NCI-H1092 treated with DMSO at 0.1 percent for 48 hours (cell line): ENCODE measurements at places on chromosomes 5 and 9.
A peak's percentile ranks its signal among the peaks of the same experiment; 100 is the strongest.

- peak; percentile 44 for DNase-seq
Measured at GRCh38 chr5:141001844-141002604, 35.7 kb downstream of the PCDHAC2 start.

GRCh38 chr9:94178927-94179326, 80.2 kb upstream of the ZNF169 start:
- no peak for DNase-seq

DNA sequence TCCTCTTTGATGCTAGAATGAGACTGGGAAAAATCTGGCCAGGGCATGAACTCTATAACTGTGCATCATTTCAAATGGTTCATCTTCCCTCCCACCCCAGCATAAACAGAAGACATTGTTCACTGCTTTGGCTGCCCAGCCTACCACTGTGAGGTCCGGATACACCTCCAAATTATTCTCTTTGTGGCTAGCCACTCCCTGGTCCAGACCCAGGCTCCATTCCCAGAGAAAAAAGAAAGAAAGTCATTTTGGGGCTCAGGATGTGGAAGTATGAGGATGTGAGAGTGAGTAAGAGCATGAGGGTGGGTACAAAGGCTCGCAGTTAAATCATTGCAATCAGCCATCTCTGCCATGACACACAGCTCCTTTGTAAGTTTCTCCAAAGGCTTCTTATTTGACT, 559.2 kb downstream of the PSAT1 start:
- no peak for DNase-seq

DNA sequence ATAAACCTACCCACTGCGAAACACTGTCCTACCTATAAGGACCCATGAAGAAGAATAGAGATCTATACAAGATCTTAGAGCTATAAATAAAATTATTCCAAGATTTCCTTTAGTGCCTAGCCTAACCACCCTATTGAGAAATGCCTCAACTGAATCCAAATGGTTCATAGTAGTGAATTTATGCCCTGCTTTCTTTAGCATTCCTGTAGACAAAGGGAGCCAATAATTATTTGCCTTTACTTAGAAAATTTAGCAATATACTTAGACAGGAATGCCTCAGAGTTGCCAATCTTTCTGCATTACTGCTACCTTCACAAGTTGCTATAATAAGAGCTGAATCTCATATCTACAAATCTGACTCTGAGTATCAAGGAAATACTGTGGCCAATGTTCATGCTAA, 62.6 kb downstream of the PUM3 start:
- no peak for DNase-seq

DNA sequence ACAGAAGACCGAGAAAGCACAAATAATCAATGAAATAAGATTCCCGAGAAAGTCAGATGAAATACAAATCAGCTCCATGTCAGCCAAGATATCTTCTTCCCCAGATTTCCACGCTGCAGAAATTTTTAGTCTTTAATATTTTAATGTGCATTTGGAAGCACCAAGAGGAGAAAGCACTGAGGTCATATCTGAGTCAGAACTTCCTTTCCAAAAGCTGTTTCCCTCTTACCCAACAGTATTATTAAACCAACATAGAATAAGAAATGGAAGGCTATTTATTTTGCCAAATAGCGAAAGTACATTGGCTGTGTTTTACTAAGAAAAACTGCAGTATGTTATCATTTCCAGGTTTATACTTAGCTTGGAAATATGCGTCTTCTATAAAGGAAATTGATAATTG, 772.1 kb upstream of the CDH9 start:
- no peak for DNase-seq

DNA sequence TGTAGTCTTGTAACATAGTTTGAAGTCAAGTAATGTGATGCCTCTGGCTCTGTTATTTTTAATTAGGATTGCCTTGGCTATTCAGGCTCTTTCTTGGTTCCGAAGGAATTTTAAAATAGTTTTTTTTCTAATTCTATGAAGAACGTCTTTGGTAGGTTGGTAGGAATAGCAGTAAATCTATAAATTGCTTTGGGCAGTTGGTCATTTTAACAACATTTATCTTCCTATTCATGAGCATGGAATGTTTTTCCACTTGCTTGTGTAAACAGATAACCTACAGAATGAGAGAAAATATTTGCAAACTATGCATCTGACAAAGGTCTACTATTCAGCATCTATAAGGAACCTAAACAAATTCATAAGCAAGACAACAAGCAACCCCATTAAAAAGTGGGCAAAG, 173.2 kb upstream of the TRPC7 start:
- no peak for DNase-seq

GRCh38 chr9:98074115-98074990, 17.8 kb downstream of the NANS start:
- peak; percentile 23 for DNase-seq

DNA sequence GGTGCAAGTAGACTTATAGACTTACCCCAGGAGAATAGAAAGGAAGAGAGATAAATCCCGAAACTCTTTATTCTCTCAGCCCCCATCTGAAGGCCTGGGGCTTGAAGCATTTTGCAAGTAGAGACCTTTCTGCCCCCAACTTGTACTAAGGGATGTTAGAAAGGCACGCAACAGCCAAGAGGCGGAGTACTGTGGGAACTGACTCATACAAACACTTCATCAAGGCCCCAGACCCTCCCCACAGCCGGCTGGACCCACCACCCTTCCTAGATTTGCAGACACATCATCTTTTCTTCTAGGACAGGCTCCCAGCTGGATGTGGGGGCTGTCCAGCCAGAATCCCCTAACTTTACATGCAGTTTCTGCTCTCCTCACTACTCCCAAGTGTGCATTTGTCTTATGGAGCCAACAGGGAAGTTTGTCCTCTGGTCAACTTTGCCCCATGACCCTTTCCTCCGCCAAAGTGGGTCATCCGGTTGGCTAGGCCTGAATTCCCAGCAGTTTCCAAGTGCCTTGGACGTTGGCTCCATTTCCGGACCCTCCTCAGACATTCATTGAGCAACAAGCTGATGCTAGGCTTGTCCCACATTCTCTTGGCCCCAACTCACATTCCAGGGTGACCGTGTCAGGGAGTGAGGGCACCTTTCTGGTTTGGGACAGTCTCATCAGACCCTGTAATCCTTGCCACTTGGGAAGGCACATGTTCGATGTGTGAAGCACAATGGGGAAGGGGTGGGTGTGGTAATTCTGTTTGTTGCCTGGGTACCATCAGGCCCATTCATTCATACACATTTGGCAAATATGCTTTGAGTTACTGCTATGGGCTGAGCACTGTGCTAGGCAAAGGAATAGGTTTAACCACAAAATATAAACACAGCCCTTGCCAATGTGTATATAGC, 64.6 kb downstream of the ABLIM3 start:
- DNase-seq = no peak

DNA sequence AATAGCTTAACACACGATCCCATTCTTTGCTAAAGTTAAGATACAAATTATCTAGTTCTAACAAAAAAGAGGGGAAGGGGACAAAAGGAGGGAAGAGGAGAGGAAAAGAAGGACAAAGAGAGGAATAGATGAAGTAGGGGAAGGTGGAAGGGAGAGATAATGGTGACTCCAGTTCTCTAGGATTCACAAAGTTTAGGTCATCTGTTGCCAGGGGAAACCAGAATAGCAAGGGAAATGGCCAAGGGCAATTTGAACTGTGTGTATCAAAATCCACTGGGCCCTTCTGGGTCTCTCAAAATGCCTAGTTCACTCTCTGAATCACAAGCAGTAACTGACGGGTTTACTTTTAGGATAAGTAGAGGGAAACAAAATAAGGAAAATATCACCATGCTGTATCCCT, 7.6 kb downstream of the SLC24A2 start:
- DNase-seq = no peak

GRCh38 chr5:126961702-126962101, 68.7 kb downstream of the MARCHF3 start:
- no peak for DNase-seq

DNA sequence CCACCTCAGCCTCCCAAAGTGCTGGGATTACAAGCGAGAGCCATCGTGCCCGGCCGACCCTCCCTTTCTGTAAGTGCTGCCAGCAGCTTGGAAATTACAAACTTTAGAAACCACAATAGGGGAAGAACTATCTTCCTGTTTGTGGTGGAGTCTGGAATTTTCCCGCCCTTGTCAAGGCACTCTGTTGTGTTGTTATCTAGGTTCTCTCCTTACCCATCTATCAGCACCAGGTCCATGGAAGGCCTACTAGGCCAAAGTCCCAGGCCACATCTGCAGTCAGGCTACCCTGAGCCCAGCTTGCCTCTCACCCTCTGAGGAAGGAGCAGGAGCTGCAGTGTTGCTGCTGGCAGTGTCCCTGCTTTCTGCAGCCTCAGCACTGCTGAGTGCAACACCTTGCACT, 214.9 kb downstream of the MCTP1 start:
- DNase-seq = no peak

DNA sequence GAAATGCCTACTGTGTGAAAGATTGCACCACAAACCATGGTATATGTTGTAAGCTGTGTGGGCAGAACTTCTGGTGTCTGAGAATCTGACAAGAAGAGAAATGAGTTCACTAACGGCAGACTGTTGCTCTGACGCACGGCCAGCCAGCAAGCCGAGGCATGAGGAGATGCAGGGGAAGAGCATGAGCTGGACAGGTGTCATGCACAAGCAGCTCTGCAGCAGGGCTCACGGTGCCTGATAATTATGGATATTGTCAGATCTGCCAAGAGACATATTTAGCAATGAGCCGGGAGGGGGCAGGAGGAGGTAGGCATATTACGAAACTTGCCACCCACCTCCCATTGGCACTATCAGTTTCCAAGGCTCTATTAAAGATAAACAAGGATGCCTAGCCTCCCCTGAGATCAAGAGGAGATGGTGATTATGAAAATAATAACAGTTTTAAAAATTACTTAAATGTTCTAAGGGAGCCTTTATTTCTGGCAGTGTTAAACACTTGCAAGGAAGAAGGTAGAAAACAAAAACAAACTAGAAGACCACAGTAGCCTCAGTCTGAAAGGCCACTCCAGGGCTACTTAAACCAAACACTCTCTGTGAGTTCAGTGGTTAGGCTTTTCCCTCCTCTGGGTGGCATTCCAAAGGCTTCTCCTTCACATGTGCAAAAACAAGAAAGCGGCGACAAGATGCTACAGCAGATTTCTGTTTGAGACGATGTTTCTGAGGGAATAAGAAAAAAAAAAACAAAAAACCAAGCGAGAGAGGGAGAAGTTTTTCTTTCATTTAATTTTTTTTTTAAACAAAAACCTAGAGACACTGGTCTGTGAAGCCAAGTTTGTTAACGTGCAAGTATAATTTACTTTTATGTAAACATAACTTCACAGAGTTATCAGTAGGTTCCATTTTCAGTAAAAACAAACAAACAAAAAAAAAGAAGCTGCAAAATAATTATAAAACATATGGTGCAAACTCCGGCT, 339.5 kb downstream of the BNC2 start:
- DNase-seq = peak; percentile 86

- peak; percentile 35 for DNase-seq
Measured at GRCh38 chr5:166716856-166717492, 1574.5 kb upstream of the WWC1 start.

DNA sequence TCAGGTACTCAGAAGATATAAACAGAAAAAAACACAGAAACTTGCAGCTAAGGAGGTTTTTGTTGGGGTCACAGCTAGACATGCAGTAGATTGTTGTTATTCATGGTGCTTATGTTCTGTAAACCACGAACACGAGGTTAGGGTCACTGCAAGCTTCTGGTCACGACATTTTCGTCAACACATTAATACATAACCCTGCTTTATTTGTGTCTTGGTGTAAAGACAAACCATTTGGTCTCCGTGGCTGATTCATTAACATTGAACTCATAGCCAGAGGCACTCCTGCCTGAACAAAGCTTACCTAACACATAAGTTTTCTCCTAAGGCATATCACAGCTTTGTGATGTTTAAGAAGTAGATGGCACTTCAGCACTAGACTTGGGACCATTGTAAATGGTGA, 16.9 kb downstream of the TEK start:
- DNase-seq = no peak

DNA sequence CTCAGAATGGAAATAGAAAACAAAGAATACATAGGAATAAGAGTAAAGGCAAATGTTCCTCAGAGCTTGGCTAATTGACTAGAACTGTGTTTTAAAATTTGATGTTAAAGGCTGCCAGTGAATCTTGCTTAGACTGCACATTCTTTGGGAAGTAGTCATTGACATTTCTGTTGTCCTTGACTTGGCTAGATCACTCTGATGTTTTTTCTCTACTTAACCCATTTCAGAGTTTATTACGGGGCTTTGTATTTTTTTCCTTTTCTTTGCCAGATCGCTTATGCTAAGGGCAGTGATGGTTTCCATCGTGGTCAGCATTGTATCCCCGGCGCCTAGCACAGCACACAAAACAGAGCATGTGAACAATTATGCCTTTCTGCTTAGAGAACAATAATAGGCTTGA, 1126.7 kb upstream of the CDH9 start:
- DNase-seq = no peak

DNA sequence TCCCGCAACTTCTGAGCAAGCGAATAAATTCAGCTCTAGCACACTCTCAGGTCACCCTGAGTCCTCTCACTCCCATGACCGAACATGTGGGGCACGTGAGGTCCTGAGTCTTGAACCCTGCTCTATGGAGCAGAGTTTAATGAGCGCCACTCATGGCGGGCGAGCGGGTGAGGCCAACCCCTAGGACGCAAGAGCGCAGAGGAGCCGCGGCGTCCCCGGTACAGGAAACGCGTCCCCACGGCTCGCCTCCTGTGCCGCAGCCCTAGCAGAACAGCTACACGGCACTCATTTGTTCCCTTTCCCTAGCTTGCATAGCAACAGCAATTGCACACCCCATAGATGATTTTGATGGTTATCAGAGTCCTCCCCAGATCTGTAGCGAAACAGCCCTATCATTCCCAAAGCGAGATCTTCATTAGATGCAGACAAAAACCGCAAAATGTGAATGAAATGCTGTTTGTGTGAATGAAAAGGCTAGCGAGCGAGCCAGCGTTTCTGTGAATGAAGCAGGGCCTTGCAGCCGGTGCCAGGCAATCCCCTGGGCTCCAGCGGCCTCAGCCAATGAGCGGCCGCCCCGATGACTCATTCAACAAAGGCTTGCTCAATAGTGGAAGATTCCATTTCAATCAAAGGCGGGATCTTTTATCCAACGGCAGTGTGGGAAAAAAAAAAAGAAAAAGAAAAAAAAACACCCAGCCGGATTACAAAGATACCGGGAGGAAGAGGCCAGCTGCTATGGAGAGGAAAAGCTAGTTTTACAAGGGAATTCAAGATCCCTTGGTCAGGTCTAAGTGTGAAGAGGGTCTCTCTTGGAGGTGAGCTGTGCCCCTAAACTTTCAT, 1.5 kb upstream of the SHC3 start:
- peak; percentile 93 for DNase-seq

DNA sequence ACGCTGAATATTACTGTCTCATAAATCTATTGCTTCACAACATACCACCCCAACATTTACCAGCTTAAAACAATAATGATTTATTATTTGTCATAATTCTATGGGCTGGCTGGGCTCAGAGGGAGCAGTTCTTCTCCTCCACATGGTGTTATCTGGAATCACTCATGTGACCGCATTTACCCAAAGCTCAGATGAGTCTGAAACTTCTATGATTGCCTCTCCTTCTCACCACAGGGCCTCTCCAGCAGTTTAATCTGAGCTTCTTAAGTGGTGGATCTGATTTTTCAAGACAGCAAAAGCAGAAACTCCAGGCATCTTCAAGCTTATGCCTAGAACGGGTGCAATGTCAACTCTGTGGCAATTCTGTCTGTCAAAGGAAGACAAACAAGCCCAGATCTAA, 210.3 kb upstream of the ADRA1B start:
- DNase-seq = no peak
